ENCODE measurements at places on chromosomes 16 and 17. TPM values are rescaled to one million over a fixed set of nuclear protein-coding genes. Genes with fewer than 3 reads are reported as not detected.

The NEK8 gene
- total RNA-seq: 6.3 TPM

DNA sequence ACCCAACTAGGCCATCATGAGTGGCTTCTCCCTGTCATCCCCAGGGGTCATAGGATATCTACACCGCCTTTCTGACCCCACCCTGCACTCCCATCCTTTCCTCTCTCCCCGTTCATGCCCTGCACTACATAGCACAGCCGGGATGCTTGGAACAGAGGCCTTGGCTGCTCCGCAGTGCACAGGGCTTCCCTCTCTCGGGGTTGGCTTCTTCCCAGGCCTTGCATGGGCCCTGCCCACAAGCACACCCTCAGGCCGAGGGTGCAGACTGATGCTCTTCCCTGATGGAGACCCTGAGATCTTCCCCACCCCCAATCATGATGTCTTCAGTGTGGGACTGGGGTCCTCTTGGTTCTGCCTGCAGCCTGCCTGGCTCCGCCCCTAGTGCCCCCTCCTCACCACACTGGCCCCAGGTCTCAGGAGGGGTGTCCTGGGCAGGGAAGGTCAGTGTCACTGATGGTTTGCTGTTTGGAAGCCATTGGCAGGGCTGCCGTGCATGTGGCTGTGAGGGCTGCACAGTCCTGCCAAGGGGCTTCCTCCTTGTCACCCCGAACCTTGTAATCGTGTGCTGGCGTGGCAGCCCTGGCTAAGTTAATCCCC lies 14.3 kb upstream of the NAGLU start:
- DNase-seq: no peak

- DNase-seq: no peak
Measured at GRCh38 chr16:20866145-20866772, 33.9 kb downstream of the DCUN1D3 start.

DNA sequence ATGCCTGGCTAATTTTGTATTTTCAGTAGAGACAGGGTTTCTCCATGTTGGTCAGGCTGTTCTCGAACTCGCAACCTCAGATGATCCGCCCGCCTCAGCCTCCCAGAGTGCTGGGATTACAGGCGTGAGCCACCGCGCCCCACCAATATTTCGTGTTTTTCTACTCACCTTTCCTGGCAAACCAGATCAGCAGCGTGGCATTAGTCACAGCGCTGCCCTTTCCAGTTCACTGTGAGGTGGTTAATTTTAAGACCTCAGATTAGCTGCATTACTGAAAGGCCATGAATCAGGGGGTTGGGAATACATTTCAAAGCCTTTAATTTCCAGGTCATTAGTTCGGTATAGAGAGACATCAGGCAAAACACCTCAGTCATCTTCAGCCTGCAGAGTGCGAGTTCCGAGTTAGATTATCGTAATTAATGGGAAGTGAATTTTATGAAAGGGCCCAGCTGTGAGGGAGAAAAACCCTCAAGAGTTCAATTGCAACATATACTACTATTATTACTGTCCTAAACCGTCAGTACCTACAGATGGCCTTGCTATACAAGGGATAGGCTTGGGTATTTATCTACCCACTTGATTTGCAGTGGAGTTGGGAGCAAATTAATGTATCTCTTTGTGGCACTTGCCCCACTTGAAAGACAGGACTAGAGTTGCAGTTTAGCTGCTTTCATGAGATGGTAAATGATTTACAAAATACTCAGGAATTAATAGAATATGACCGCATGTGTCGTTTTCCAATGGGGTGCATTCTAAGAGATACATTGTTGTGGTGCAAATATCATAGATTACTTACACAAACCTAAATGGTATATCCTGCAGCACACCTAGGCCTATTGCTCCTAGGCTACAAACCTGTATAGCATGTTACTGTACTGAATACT lies 2.1 kb upstream of the USP32 start:
- no peak for DNase-seq

DNA sequence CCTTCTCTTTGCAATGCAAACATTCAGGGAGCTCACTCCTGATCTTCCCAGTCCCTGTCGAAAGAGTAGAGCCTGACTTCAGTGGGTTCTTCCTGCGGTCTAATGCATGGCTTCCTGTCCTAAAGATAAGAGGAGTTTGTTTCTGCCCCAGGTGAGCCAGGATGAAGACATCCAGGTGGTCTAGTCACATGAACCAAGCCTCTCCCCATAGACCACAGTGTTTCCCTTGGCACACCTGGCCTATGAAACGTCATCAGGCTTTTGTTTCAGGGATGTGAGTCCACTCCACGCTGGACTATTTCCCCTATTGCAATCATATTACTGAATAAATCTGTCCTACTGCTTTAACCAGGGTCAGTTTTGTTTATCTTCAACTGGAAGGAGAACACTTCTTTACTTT lies 21.1 kb downstream of the CES1 start:
- DNase-seq: no peak

DNA sequence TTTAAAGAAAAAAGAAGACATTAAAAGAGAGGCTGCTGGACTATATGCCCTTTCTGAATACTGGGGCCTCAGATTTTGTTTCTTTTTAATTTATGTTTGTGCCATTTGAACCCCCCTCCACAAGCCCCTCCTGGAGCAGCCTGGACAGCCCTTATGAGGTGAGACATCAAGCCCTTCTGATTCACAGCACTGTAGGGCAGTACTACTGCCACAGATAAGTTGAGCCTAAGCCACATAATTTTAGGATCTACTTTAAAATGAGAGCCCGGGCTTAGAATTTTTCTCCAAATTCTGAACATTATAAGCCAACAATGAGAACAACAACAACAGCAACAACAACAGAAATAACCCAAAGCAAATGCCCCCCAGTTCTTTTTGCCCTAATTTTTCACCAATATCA lies 256.9 kb upstream of the SALL1 start:
- DNase-seq: no peak

- DNase-seq: no peak
Measured at GRCh38 chr17:43545383-43545632, 832 bp downstream of the ETV4 start.
